AG20443 (cell line): ENCODE measurements at places on chromosomes 5 and 9.
A peak's percentile ranks its signal among the peaks of the same experiment; 100 is the strongest.

DNA sequence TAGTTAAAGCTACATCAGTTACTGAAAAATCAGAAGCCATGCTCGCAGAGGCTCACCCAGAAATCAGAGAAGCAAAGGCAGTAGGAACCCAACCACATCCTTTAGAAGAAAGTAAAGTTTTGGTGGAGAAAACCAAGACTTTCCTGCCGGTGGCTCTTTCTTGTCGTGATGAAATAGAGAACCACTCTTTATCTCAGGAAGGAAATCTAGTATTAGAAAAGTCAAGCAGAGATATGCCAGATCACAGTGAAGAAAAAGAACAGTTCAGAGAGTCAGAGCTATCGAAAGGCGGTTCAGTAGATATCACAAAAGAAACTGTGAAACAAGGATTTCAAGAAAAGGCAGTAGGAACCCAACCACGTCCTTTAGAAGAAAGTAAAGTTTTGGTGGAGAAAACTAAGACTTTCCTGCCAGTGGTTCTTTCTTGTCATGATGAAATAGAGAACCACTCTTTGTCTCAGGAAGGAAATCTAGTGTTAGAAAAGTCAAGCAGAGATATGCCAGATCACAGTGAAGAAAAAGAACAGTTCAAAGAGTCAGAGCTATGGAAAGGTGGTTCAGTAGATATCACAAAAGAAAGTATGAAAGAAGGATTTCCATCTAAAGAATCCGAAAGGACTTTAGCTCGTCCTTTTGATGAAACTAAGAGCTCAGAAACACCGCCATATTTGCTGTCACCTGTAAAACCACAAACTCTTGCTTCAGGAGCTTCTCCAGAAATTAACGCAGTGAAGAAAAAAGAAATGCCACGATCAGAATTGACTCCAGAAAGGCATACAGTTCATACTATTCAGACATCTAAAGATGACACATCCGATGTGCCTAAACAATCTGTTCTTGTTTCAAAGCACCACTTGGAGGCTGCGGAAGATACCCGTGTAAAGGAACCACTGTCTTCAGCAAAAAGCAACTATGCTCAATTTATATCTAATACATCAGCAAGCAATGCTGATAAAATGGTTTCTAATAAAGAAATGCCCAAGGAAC lies 47.2 kb downstream of the CMYA5 start:
- no peak for DNase-seq

DNA sequence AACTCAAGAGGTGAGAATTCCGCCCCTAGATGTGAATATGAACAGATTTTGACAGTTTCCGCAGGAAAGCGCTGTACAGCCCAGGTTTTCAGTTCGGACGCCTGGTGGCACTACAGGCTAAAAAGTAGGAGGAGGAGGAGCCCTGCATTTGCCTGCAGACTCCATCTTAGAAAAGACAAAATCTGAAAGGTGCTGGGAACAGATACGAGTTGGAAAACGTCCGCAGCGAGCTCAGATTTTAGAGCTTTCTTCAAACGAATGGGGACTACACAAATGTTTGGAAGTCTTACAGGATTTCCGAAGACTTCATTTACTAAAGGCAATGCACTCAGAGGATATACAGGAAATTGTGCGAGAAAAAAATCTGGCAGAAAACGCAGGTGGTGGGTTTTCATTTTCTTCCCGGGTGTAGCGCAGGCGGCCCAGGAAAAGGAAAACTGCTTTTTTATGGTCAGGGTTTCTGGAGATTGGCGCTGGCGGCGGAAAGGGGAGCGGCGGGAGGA lies 9.9 kb upstream of the PCDHB2 start:
- DNase-seq = peak; percentile 78

GRCh38 chr9:90724112-90724511 lies 77.5 kb upstream of the SYK start:
- DNase-seq = no peak

- no peak for DNase-seq
These were observed 37.8 kb downstream of the ASTN2 start for GRCh38 chr9:117377046-117377445.

DNA sequence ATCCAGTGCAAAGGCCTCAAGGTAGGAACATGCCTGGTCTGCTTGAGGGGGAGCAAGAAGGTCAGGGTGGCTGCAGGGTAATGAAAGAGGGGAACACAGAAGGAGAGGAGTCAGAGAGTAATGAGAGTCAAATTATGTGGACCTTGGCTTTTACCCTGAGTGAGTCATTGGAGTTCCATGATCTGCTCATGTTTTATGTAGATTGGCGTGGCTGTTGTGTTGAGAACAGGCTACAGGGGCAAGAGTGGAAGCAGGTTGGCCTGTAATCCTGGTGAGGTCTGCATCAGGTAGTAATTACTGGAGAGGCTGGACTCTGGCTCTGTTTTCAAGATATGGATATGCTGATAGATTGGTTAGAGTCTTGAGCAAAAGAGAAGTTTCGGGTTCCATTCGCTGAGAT lies 177.7 kb upstream of the NR3C1 start:
- DNase-seq = no peak

DNA sequence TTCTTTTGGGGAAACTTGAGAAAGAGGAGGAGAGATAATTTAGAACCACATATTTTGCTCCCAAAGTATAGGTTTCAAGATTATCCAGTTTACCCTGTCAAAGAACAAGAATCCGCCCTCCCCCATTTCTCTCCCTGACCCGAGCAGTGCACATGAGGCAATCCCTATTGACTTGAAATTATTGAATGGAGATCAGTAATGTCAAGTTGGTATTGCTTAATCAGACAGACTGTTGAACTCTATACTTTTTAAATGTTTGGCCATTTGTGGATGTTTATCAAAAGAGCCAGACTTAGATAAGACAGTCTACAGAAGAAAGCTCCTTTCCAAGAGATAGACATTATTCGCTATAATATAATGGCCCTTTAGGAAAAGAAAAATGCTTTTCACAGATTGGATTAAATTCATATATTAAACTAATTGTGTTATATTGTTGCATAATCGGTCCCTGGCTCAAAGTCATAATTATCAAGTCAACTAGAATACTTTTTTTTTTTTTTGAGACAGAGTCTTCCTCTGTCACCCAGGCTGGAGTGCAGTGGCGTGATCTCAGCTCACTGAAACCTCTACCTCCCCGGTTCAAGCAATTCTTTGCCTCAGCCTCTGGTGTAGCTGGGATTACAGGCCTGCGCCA lies 5.3 kb downstream of the SLC25A25 start:
- DNase-seq = no peak

- DNase-seq = no peak
These were observed 90.7 kb downstream of the LPAR1 start for GRCh38 chr9:110947491-110948044.

DNA sequence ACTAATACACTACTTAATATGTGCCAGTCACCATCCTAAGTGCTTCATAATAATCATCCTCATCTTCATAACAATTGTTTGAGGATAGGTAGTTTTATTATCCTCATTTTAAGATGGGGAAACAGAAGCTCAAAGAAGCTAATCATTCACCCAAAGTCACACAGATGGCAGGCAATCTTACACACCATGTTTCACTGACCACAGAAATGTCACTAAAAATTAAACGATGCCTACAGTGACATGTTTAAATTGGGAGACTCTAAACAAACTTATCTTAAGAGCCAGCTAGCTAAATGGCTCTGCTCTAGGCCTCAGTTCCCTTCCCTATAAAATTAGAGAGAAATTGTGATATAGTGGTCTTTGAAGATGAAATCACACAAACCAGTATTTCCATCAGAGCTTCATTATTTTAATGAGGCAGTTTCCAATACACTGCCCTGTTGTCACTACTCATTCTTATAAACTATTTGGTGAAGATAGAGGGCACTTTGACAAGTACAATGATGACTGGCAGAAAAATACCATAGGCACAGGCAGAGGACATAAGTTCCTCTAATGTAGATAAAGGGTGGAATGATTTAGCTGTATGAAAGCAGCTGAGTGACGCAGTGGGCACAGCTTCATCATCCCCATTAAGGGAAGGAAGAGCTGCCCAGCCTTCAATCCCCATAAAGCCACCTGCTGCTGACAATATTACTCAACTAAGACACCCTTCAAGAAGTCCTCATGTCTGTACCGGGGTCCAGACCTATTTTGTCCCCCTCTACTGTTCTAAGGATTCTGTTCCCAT lies 224.1 kb downstream of the ACTL7B start:
- no peak for DNase-seq

- no peak for DNase-seq
These were observed 297.0 kb upstream of the HAPLN1 start for GRCh38 chr5:84017523-84018172.

DNA sequence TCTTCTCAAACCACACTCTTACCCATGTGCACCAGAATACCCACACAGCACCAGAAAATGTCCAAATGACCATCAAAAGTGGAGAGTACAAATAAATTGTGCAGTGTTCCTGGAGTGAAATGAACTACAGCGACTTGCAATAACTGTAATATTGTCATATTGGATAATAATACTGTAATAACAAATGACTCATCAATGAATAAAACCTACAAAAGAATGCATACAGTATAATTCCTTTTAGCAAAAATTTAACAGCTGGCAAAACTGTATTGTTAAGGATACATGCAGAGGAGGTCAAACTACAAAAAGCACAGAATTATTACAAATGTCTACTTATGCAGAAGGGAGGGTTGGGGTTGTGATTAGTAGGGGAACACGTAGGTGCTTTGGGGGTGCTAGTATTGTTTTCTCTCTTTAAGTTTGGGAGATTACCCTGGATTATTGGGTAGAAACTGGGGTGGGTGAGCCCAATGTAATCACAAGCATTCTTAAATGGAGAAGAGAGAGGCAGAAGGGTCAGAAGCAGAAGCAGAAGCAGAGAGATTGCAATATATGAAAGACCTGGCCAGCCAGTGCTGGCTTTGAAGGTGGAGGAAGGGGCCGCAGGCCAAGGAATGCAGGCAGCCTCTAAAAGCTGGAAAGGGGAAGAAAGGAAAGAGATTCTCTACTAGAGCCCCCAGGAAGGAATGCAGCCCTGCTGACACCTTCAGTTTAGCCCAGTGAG lies 21.8 kb downstream of the IRF1 start:
- no peak for DNase-seq

DNA sequence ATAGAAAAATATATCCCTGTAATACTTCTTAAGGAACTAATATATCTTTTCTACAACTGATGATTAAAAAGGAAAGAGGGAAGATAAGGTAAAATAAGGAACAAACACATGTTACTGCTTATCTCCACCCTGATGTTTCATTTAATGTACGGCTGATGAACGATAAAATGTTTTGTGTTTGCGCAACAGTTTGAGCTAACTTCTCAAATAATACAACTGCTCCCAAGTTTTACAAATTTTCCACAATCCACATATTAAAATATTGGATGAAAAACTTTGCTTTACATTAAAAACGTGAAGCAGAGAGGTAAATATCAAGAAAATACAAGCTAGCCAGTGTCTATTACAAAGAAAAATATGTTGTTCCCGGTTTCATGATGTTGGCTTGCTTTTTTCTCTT lies 21.0 kb upstream of the CSNK1G3 start:
- no peak for DNase-seq

GRCh38 chr5:101783241-101784013 lies 512.7 kb downstream of the SLCO4C1 start:
- no peak for DNase-seq

- DNase-seq = no peak
These were observed 120.1 kb downstream of the CMYA5 start for GRCh38 chr5:79809743-79810142.

- DNase-seq = no peak
These were observed 357.8 kb downstream of the NFIB start for GRCh38 chr9:13956107-13956506.

DNA sequence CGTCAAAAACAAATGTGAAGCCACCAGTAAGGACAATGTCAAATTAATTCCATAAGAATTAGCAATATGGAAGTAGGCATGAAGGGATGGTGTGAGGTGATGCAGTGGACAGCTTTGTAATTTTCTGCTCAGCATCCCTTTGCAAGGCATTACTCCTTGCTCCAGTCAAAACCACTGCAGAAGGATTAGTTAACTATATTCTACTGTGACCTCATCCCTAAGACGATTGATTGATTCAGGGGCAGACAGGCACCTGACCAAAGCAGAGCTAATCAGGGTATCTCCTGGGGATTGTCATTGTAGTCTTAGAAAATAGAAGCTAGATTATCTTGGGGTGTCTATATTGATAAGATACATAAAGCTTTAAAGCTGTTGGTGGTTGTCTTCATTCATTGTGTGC lies 98.7 kb downstream of the NMUR2 start:
- DNase-seq = no peak

GRCh38 chr5:165134155-165134554 lies 1628.7 kb downstream of the MAT2B start:
- DNase-seq = no peak

GRCh38 chr5:107285772-107286171 lies 385.0 kb downstream of the EFNA5 start:
- no peak for DNase-seq

GRCh38 chr5:170541146-170541769 lies 37.4 kb downstream of the KCNIP1 start:
- DNase-seq = no peak

GRCh38 chr9:98368366-98369065 lies 113.1 kb upstream of the TBC1D2 start:
- no peak for DNase-seq

DNA sequence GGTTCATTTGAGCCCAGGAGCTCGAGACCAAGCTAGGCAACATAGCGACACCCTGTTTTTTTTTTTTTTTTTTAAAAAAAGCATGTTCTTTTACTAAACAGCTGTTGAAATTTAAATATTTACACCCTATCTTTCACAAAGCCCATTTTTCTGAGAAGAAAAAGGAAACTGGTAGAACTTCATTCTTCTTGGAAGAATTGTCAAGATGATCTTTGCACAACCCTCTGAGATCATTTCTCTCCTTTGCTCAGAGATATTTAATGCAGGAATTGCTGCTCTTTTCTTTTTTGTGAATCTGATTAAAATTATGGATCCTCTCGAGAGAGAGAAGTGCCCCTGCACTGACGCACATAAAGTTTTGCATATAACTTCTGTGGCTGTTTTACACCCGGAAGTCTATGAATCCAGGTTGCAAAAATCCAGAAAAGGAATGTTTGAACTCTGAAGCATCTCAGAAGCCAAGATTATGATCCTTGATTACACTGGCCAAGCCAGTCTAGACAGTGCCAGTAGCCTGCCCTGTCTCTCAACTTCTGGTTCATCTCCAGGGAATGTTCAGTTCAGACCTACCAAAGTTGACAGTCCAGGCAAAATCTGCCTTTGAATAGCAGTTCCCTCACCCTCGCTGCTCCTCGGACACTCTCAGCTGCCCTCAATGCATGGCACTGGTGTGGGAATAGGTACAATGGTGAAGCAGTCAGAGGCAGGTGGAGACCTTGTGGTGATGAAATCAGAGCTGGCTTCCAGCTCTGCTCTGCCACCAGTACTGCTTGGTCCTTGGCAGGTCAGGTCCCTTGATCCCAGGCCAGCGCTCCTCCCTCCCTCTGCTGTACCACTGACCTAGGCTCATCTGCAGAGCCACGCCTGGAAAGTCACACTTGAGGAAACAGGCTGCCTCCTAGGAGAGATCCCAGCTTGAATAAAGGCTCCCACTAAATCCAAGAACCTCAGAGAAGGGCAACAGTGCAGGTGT lies 13.3 kb upstream of the SLC31A2 start:
- DNase-seq = no peak
